SK-N-SH (cell line): ENCODE measurements at places on chromosomes 6 and 20.

- DNase-seq: no peak
These were observed 150.2 kb downstream of the LPA start for GRCh38 chr6:160513836-160514235.

DNA sequence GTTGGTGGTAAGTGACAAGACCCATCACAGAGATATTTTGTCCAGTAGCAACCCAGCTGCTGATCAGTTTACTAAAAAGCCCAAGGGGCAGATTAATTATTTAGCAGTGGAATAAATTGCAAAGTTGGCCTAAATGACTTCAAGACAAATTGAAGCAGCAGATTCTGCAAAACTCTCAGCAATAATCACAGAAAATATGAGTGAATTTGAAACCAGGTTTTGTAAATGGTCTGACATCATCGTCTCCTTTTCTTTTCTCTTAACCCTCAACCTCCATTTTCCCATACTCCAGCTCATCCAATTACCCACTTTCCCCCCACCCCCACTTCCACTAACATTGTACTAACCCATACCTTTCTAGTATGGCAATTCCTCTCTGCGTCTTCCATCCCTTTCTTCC lies 11.3 kb upstream of the PTPRK start:
- no peak for DNase-seq

GRCh38 chr6:134093007-134093573 lies 40.7 kb upstream of the SLC2A12 start:
- no peak for DNase-seq

DNA sequence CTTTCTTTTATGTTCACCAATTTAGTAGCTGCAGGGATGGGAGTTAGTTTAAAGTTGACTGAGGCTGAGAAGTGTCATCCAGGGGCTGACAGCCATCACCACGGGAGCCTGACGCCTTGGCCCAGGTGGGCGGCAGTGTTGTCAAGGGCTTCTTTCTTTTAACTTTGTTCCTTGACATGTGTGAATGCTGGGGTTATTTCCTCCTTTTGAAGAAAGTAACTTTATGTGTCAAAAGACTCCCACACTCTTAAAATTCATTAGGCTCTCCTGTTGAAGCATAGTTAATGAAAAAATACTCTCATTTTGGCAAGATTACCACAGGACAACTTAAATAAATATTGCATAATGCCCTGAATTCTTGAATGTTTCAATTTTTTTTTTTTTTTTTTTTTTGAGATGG lies 50.0 kb downstream of the SASH1 start:
- DNase-seq: no peak

GRCh38 chr6:157143171-157143889 lies 180.0 kb downstream of the TMEM242 start:
- peak; percentile 82 for DNase-seq

GRCh38 chr6:168908166-168908565 lies 345.5 kb downstream of the THBS2 start:
- no peak for DNase-seq

- DNase-seq: no peak
These were observed 197.0 kb downstream of the SIM1 start for GRCh38 chr6:100267721-100268123.

GRCh38 chr20:12047838-12048432 lies 130.2 kb downstream of the BTBD3 start:
- no peak for DNase-seq

- no peak for DNase-seq
These were observed 9.6 kb upstream of the ASIP start for GRCh38 chr20:34231634-34232033.

DNA sequence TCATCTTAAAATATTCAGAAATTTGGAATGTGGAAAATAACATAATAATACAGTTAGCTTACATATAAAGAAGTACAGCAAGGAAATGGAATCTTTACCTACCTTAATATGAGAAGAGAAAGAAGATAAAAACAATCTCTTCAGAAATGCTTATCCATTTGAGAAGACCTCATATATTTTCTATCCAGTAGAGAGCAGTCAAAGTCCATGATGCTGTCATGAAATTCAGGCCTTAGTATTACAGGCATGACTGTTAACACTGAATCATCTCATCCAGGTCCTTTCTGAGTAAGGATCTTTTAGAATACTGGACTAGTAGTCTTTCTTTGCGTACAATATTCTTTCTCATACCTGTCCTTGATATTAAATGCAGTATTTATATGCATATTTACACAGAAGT lies 713.4 kb downstream of the CD109 start:
- DNase-seq: no peak

- peak; percentile 51 for DNase-seq
These were observed 144.1 kb upstream of the BACH2 start for GRCh38 chr6:90440586-90441283.

- peak; percentile 66 for DNase-seq
These were observed 28.6 kb downstream of the RALY start for GRCh38 chr20:34022151-34022838.

DNA sequence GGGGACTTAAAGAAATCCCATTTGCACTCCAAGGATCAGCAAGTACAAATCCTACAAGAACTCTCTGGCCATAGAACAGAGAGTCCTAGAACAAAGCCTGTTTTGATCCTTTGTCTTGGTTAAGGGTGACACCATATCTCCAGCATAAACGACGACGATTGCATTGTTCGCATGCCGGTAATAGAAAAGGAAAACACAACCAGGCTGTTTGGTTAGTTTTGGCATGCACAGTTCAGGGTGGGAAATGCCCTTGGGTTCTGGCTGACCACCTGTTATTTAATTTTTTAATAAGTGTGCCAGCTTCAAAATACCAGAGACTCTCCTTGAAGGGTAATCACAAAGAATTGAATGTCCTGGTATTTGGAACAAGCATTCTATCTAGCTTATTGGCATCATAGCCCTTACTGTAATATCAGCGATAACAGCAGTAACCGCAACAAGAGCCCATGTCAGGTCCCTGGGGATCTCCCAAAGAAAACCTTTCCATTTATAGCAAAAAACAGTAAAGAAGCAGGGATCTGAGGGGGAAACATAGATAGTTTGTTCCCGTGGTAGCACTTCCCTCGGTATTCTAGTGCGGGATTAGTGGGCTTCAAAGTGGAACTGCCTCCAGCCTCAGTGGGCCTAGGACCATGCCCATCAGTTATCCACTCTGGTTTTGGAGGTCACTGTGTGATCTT lies 77.1 kb downstream of the TMEM170B start:
- DNase-seq: no peak

- DNase-seq: no peak
These were observed 47.8 kb downstream of the SHLD1 start for GRCh38 chr20:5797843-5798462.

DNA sequence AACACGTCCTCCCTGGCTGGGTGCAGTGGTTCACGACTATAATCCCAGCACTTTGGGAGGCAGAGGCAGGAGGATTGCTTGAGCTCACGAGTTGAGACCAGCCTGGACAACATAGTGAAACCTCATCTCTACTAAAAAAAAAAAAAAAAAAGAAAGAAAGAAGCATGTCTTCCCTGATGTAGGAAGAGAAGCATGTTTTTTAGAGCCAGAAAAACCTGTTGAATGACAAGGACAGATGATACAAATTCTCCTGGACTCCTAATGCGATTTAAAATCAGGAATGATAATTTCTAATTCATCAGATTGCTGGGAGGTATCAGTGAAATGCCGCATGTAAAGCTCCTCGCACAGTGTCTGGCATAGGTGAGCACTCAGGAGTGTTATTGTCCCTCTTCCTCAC lies 23.7 kb upstream of the SEC63 start:
- no peak for DNase-seq

DNA sequence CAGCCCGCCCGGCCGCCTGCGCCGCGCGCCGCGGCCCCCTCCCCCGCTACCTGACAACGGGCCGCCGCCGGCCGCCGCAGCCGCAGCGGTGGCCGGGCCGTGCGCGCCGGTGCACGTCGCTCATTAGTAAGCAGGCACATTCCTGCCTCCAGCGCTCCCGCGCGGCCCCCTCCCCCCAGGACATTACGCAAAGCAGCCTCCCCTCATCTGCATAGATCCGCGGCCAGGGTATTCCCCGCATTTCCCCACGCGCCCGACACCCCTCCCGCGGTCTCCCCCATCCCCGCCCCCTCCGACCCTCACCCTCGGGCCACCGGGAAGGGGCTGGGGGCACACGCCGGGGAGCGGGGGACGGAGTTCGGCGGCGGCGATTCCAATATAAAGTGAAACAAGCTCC lies at the start of gene HIVEP2:
HIVEP2 (minus strand) TSS at position 128 of the 397 bp plus-strand sequence. CDS start 170,438 bp downstream, outside the sequence.
- DNase-seq: peak; percentile 80

GRCh38 chr6:135170849-135171248 lies 10.3 kb upstream of the MYB start:
- no peak for DNase-seq
